ENCODE measurements at places on chromosomes 7 and 10. TPM values are rescaled to one million over a fixed set of nuclear protein-coding genes. Genes with fewer than 3 reads are reported as not detected.

GRCh38 chr7:36119005-36119706 is 33.9 kb upstream of the EEPD1 start:
- no peak for DNase-seq

DNA sequence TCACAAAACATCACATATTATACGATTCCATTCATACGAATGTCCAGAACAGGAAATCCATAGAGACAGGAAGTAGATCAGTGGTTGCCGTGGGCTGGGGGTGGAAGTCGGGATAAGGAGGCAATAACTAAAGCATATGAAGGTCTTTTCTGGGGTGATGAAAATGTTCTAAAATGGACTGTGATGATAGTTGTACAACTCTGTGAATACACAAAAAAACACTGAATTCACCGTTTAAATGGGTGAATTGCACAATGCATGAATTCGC is 3.2 kb upstream of the INSIG1 start:
- DNase-seq: no peak

CYP3A4 gene
- total RNA-seq: not detected

HOXA7 gene
- total RNA-seq: not detected
